Epithelial cell of esophagus (primary cell): ENCODE measurements at places on chromosomes 11 and 22.

DNA sequence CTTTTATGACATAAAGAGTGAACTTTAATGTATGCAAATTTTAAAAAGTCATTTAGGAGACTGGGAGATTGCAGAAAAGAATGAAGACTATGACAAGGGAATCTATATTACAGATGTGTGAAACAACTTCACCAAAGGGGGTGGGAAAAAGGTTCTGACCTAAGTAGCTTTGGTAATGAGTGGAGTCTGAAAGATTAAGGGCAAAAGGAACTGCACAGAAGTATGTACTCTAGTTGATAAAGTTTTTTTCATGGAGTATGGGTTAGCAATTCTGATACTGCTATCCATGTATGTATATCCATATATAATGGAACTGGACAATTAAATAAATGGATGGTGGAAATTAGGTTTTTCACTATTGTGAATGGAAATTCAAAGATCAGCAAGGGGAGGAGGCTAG, 9.2 kb downstream of the CKAP5 start:
- no peak for DNase-seq

GRCh38 chr11:128841461-128842072, 25.5 kb downstream of the KCNJ1 start:
- no peak for DNase-seq

DNA sequence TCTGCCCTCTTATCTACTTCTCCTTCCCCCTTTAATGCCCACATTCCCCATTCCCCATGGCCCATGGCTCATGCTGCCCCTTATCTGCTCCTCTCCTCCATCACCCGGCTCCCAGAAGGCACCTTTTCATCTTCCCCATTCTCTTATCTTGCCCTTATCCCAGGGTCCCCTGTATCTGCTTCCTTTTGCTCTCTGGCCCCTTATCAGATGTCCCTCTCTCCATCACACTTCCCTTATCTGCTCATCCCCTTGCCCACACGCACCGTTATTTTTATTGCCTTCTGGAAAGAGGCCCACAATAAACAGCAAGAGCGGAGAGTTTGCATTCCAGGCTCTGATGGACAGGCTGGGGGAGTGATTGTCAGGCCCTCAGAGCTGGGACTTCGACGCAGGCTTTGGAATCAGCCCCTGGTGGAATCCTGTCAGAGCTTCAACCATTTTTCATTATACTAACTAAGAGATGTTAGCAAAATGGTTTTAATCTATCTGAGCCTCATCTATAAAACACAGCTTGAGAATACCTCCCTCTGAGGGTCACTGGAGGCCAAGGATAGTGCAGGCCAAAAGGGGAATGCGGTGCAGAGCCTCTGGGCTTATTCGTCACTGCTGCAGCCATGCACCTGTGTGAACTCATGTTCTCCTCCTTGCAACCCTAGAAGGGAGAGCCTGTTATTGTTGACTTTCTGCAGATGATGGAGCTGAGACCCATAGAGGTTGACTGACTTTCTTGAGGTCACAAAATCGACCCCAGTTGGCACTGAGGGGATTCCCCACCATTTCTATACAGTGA, 37.0 kb upstream of the LRRC55 start:
- DNase-seq: no peak

GRCh38 chr22:42670046-42670445, 20.9 kb upstream of the CYB5R3 start:
- no peak for DNase-seq

GRCh38 chr11:27649800-27650199, 50.5 kb downstream of the BDNF start:
- no peak for DNase-seq

GRCh38 chr22:25488244-25489020, 76.0 kb upstream of the GRK3 start:
- DNase-seq: peak; percentile 53

DNA sequence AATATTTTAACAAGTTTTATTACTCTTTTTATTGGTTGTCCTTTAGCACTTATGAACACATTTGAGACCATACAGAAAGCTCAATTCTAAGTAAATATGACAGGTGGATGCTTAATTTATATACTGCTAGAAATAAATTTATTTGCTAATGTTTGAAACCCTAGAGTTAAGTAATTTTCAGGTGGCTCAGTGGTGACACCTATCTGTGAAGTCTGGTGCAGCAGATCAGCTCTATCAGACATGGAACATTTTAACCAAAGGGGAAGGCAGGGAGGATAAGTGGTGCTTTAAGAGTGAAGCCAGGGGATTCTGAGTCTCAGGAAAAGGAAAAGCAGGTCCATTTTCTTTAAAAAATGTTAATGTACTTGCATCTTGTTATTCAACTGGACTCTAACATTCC, 175.8 kb downstream of the DSCAML1 start:
- peak; percentile 2 for DNase-seq

DNA sequence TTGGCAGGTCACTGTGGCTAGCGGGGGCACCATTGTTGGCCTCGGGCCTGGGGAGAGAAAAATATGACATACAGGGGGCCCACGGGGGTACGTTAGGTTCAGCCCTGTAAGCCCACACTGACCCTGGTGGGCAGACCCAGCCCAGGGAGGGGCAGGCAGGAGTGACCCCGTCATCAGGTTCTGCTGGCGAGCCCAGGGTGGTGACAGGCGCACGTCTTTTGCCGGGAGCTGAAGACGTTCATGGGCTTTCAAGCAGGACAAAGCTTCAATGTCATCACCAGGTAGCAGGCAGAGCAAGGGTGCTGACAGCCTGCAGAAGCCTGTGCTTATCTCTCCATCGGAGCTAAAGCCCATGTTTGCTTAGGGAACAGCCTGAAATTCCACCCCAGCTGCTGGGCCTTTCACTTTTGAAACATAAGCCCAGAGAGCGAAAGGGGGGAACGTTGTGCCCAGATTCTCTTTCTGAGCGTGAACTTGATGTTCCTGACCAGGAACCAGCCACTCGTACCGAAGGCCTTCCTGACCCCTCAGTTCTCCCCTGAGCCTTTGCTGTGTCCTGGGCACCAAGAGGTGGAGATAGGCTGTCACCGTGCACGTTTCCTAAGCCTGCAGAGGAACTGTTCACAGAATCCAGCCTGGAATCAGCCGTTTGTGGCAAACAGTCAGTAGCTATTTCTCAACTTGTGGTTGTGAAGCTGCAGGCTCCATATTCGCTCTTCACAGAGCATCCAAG, 74.0 kb upstream of the ATXN10 start:
- no peak for DNase-seq

DNA sequence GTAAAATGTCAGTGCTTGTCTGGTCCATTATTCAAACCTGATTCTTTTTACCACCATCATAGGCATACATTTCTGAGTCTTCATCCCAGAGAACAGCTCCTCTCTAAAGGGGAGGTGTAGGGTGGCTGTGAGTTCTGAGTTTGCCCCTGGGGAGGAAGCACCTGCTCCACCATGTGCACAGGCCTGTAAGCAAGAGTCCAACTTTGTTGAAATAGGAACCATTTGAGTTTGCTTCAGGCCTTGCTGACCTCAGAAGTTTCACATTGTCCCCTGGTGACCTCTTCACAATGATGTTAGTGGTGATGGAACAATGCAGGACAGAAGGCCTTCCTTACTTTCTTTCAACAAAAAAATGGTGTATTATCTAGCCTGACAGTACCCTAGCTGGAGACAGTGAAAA, 54.6 kb upstream of the TOP3B start:
- no peak for DNase-seq

DNA sequence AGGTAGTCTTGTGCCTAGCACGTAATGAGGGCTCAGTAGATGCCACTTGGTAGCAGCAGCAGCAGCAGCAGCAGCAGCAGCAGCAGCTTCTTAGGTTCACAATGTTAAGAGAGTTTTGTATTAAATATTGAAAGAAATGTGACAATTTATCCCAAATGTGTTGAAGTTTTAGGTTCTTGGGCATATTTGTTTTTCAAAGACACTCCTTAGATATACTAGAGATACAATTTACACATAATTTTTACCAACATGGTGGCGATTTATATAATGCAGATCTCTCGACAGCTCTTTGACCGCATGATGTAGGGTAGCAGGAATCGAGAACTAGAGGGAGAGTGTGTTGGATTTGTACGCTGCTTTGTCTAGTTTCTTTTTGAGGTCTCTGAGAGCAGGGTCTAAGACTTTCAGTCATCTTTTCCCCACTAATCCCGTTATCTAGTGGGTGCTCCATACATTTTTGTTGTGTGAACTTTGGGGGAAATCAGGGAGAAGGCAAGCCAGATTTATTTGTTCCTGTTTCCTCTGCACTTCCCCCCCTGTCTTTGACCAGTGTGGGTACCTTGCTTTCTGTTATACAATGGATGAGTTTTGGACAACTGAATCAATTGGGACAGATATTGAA, 1.4 kb downstream of the FDX1 start:
- peak; percentile 7 for DNase-seq

- peak; percentile 23 for DNase-seq
Measured at GRCh38 chr11:62444236-62444833, 25.5 kb downstream of the SCGB1A1 start.

DNA sequence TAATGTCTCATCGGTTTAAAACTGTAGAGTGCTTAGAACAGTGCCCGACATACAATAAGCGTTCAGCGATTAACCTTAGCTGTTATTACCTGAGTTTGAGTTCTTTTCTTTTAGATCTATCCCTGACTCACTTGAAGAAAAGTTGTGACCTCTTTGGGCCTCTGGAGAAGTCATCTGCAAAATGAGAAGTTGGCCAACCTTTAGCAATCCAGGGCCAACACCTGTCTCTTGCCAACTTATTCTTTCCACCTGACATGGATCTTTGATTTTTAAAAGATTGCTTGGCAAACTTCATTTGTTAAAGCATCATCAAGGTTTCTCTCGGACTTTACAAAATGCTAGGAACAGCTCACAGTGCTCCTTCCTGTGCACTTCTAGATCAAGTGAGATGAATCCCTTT, 89.3 kb downstream of the CCDC81 start:
- no peak for DNase-seq

- DNase-seq: peak; percentile 84
Measured at GRCh38 chr22:38751422-38752346, 4.1 kb downstream of the SUN2 start.

- DNase-seq: no peak
Measured at GRCh38 chr11:44329472-44330230, 19.7 kb upstream of the ALX4 start.

DNA sequence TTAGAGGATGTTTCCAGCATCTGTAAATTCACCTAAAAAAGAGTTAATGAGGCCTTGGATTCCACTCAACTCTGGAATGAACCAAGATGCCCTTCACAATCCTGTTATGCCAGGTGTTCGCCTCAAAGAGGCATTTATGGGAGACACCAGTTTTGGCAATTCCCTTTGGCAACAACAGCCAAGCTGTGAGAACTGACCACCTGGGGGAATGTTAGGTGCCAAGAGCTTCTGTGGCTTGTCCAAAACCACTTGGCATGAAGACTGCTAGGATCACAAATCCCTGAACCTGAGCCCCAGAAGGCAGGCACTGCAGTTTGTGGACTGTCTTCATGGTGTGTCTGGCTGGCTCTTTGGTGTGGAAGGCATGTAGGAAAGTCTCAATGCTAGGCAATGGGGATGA, 164.4 kb upstream of the BDNF start:
- DNase-seq: no peak

DNA sequence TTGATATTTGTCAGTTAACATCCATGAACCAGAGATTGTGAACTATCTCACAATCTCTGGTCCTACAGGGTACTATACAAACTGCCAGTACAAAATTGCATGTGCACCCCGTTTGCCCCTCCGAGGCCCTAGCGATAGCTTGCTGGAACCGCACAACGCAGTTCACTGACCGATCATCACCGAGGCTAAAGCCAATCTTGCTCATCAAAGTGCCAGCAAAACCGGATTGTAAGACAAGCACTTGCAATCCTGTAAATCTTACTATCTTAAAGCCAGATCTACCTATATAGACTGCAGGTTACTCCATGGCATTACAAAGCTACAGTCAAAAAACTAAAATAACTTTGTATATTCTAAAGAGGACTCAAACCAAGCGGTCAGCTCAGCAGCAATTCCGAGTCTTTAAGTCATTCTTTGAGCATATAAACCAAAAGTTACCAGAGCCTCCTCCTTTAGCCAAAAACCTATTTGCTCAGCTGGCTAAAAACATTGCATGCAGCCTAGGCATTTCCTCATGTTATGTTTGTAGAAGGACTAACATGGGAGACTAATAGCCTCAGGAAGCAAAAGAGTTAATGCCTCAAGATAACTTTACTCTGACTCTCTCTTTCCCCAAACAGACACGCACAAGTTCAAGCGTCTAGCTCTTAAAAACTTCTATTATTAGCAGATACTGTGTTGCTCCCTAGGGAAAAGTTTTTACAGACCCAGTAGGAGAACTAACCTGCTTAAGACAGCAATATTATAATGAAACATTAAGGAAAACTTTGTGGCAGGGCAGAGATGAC, 30.7 kb upstream of the CPT1A start:
- DNase-seq: no peak

- DNase-seq: no peak
Measured at GRCh38 chr22:47841156-47841555, 1078.7 kb downstream of the TBC1D22A start.

DNA sequence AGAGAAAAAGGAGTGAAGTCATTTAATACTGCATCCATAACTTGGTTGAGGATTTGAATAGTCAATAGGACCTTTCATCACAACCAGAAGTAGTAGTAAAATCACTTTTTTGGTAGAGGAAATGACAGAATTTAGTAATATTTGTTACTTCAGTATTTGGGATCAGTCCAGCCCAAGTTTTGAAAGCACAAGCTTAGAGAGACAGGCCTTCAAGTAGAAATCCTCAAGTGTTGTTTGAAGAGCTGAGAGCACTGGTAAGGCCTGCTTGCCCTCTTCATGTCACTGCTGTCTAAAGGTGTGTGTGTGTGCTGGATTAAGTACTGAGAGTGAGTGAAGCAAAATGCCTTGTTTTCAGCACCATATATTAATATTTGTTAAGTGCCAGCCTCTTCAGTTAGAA, 137.3 kb downstream of the WNT11 start:
- no peak for DNase-seq

- DNase-seq: peak; percentile 91
Measured at GRCh38 chr22:38239101-38239761, 33.6 kb downstream of the TMEM184B start.

GRCh38 chr11:128832121-128832497, 35.0 kb downstream of the KCNJ1 start:
- DNase-seq: no peak

GRCh38 chr11:131690776-131691175, 320.4 kb downstream of the NTM start:
- DNase-seq: no peak

DNA sequence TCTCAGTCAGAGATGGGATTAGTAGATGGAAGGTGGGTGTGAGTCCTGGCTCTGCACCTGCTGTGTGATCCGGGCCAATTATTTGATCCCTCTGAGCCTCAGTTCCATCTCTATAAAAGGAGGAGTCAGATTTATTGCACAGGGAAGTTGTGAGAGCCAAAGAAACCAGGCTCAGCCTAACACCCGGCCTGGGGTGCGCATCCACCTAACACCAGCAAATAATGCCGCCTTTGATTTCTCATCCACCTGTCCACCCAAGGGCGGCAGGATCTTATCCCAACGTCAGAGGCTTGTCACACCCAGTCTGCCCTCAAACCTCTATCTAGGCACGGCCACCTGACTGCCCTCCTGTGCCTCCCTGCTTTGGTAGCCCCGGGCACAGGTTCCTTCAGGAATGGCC, 2.4 kb downstream of the CRYBB2 start:
- no peak for DNase-seq
